ENCODE measurements at places on chromosomes 5 and 9. TPM values are rescaled to one million over a fixed set of nuclear protein-coding genes. Genes with fewer than 3 reads are reported as not detected.

Gene SVEP1
- 9.9 TPM for total RNA-seq

Gene SMIM33
- not detected for total RNA-seq

Gene ALDOB
- total RNA-seq: not detected

Gene BNC2
- total RNA-seq: not detected

Gene PCDHA5
- 0.22 TPM for total RNA-seq

Gene PCDHA9
- 0.25 TPM for total RNA-seq

Gene ADAMTS2
- total RNA-seq: 0.17 TPM

Gene PCDHA4
- total RNA-seq: 0.16 TPM

DNA sequence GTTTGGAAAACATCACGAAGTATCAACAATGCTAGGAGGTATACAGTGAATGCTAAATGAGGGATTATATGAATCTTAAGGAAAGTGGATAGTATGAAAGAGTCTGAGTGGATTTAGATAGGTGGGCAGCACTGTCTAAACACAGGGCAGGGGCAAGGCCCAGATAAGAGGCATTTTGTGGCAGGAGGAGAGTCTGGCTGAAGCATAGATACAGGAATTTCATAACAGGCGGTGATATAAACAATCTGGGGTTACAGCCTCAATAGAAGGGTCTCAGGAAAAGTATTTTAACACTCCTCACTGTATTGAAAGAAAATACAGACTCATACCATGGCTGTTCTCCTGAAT lies 96.9 kb downstream of the PLPP1 start:
- H3K36me3 ChIP-seq: peaks cover 27% of the 10 kb centered on the region
- no peaks in the 10 kb centered on the region for H3K27me3 ChIP-seq
- no peak for DNase-seq
- peaks cover 17% of the 10 kb centered on the region for H3K4me1 ChIP-seq

DNA sequence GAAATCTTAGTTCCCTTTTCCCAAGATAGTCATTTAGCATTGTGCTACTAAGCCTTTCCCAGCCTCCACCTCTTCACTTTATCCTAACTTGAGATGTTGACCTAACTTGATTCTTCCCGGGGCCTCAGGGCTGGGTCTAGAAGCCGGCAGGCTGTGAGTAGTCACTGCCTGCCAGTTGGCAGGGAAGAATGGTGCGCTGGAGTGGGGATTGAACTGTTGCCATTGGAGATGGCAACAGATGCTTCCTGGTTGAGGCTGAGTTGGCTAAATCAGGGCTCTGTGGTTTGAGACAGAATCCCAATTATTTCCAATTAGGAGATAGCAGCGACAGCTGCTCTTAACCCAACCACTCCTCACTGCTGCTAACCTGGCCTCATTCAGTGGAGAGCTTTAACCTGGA lies 343.1 kb downstream of the BRINP1 start:
- peak; percentile 6 for DNase-seq
- no peak overlapping the region for H3K27ac ChIP-seq
- H3K27me3 ChIP-seq: no peaks in the 10 kb centered on the region
- no peaks in the 10 kb centered on the region for H3K4me1 ChIP-seq

GRCh38 chr9:117535434-117535833 lies 120.6 kb upstream of the ASTN2 start:
- no peak overlapping the region for H3K27ac ChIP-seq
- H3K36me3 ChIP-seq: no peaks in the 10 kb centered on the region
- H3K27me3 ChIP-seq: no peaks in the 10 kb centered on the region
- no peaks in the 10 kb centered on the region for H3K4me1 ChIP-seq
- peak; percentile 9 for DNase-seq

GRCh38 chr5:172981931-172982330 lies 1.6 kb upstream of the ATP6V0E1 start:
- no peaks in the 10 kb centered on the region for H3K27me3 ChIP-seq
- no peak for DNase-seq
- H3K36me3 ChIP-seq: peaks cover 14% of the 10 kb centered on the region
- peaks cover 6% of the 10 kb centered on the region for H3K4me1 ChIP-seq

DNA sequence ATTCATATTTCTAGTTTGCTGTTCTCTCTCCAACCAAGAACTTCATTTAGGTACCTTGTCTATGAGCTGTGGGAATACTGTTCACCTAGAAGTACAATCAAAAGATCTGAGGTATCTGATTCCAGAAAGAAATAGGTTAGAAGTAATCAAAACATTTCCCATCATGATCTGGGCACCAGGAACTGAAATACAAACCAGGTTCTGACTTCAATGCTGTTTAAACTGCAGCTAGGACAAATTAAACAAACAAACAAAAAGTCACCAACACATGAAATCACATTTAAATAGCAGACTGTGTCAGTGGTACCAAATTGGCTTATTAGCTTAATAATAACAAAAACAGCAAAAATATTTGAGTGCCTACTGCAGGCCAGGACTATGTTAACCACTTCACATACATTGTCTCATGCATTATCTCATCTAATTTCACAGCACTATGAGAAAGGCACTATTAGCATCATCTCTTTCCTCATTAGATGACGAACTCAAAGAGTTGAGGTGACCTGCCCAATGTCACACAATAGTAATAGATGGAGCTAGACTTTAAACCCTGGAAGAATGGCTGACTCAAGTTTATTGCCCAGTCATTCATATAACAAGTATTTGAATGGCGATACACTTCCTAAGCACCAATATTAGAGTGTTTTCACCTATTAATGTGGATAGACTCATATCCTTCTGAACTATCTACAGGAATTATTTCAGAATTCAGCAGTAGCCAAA lies 14.5 kb downstream of the PLPP1 start:
- no peaks in the 10 kb centered on the region for H3K27me3 ChIP-seq
- peaks cover 7% of the 10 kb centered on the region for H3K4me1 ChIP-seq
- no peak overlapping the region for H3K27ac ChIP-seq
- H3K4me3 ChIP-seq: no peak overlapping the region

DNA sequence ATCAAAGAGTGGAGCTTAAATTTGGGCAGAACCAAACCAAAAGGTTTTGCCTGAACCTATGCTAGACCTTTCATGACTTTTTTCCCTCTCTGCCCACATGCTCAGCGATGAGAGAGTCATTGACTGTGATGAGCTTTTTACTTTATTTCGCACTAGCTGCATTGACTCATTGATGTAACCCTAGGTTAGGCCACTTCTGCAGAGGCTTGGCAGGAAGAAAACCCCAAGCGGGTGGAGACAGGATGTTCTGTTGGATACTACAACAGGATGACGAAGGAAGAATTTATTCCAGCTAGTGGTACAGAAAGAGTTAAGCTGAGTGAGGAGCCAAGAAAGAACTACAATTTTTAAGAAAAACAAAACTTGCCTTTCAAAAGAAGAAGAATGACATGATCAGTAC lies 18.4 kb downstream of the AGXT2 start:
- H3K4me3 ChIP-seq: no peak overlapping the region
- peaks cover 6% of the 10 kb centered on the region for H3K4me1 ChIP-seq
- peaks cover 10% of the 10 kb centered on the region for H3K27me3 ChIP-seq
- DNase-seq: peak; percentile 72
- H3K27ac ChIP-seq: no peak overlapping the region

GRCh38 chr5:159175547-159175946 lies 33.8 kb downstream of the RNF145 start:
- peaks cover 48% of the 10 kb centered on the region for H3K4me1 ChIP-seq
- H3K4me3 ChIP-seq: no peak overlapping the region
- H3K27me3 ChIP-seq: no peaks in the 10 kb centered on the region

DNA sequence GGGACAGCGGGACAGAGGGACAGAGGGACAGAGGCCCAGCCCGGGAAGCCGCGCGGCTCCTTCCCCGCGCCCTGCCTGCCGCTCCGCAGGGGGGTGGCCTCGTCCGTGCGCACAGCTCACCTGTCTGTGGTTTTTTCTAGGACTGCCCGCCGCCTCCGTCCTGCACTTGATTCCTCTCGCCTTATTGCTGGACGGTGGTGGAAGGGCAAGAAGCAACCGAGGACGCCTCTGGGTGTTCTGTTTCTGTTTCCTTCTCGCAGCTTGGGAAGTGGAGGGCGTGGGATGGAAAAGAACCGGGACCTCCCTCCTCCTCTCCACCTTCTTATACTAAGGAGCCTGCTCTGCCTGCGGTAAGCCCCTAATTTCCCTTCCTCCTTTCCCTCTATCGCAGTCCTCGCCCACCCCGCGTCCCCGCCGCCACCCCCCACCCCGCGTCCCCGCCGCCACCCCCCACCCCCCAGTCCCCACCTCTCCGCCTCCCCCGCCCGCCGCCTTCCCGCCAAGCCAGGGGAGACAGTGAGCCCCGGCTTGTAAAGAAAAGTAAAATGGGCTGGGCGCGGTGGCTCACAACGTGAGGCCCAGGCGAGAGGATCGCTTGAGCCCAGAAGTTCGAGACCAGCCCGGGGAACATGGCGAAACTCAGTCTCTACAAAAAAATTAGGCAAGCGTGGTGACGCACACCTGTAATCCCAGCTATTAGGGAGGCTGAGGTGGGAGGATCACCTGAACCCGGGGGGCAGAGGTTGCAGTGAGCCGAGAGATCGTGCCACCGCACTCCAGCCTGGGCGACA lies 9.6 kb upstream of the FLT4 start:
- H3K27ac ChIP-seq: no peak overlapping the region
- H3K4me3 ChIP-seq: no peak overlapping the region
- DNase-seq: no peak
- no peaks in the 10 kb centered on the region for H3K4me1 ChIP-seq
- peaks cover 51% of the 10 kb centered on the region for H3K27me3 ChIP-seq
- H3K36me3 ChIP-seq: no peaks in the 10 kb centered on the region

DNA sequence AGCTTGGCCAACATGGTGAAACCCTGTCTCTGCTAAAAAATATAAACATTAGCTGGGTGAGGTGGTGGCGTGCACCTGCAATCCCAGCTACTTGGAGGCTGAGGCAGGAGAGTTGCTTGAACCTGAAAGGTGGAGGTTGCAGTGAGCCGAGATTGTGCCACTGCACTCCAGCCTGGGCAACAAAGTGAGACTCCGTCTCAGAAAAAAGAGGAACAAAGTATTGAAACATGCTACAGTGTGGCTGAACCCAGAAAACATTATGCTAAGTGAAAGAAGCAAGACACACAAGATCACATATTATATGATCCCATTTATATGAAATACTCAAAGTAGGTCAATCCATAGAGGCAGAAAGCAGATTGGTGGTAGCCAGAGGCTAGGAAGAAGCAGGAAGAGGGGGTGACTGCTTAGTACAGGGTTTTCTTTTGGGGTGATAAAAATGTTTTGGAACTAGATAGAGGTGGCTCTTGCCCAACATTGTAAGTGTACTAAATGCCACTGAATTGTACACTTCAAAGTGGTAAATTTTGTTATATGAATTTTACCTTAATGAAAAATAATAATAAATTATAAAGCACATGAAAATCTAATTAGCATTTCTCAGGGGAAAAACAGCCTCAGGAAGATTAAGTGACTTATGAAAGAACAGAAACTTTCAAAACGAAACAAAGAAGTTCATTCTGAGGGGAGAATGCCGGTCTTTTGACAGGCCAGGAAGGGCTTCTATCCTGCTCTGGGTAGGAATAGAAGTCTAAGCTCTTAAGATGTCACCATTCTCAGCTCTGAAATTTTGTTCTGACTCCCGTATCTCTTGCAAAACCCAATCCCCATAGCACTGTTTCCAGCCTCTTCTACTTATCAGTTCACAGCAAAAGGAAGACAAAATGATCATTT lies 161.1 kb upstream of the TBCA start:
- H3K27ac ChIP-seq: no peak overlapping the region
- H3K4me3 ChIP-seq: no peak overlapping the region
- DNase-seq: no peak
- H3K36me3 ChIP-seq: no peaks in the 10 kb centered on the region

DNA sequence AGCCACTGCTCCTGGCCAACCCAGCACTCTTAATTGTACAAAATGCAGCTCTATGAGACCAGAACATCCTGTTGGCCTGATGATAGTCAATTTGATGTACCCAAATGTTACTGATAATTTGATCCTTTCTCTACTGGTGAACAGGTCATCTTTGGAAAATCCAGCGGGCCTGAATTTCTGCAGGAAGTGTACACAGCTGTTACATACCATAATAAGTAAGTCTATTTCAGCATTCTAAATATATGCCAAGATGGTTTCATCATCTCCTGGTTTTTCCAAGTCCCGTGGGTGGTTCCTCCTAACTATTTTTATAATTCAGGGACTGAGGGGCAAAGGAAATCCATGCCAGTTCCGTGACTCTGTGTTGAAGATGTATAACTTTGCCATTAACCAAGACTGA lies 155.4 kb downstream of the DOCK8 start:
- H3K4me1 ChIP-seq: no peaks in the 10 kb centered on the region
- no peak overlapping the region for H3K4me3 ChIP-seq
- no peaks in the 10 kb centered on the region for H3K27me3 ChIP-seq
- H3K27ac ChIP-seq: no peak overlapping the region

GRCh38 chr5:56349461-56349860 lies 116.3 kb upstream of the ANKRD55 start:
- H3K27me3 ChIP-seq: no peaks in the 10 kb centered on the region
- H3K36me3 ChIP-seq: no peaks in the 10 kb centered on the region
- no peak for DNase-seq
- H3K4me1 ChIP-seq: peaks cover 29% of the 10 kb centered on the region
- H3K27ac ChIP-seq: no peak overlapping the region
- H3K4me3 ChIP-seq: no peak overlapping the region

DNA sequence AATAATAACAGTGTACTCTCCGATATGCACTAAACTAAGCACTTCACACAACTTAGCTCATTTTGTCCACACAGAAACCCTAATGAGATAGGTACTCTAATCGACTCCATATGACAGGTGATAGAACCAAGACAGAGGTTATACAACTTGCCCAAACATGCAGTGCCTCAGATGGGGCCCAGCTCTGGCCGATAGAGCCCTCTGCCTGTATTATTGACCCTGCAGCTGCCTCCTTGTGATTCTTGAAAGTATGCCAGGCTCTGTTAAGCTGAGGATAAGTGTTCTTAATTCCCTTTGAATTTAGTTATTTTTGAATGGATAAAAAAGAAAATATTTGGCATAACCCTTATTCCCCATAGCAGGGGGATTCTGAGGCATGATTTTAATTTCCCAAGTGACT lies 78.5 kb downstream of the HMHB1 start:
- H3K4me1 ChIP-seq: peaks cover 51% of the 10 kb centered on the region
- no peaks in the 10 kb centered on the region for H3K27me3 ChIP-seq
- H3K27ac ChIP-seq: peak overlapping the region; percentile 17
- DNase-seq: no peak
- H3K4me3 ChIP-seq: no peak overlapping the region
- H3K36me3 ChIP-seq: no peaks in the 10 kb centered on the region

- DNase-seq: no peak
- peak overlapping the region; percentile 83 for H3K27ac ChIP-seq
- no peaks in the 10 kb centered on the region for H3K27me3 ChIP-seq
- H3K4me1 ChIP-seq: peaks cover 32% of the 10 kb centered on the region
- H3K36me3 ChIP-seq: no peaks in the 10 kb centered on the region
Measured at GRCh38 chr5:132500244-132500930, 9.8 kb upstream of the IRF1 start.

GRCh38 chr5:145084834-145085233 lies 750.3 kb downstream of the PRELID2 start:
- H3K4me1 ChIP-seq: no peaks in the 10 kb centered on the region
- no peak overlapping the region for H3K4me3 ChIP-seq
- H3K36me3 ChIP-seq: no peaks in the 10 kb centered on the region
- no peaks in the 10 kb centered on the region for H3K27me3 ChIP-seq

Data from MCF 10A (cell line).